NT2/D1 (cell line): ENCODE measurements at places on chromosomes 6 and 20.

DNA sequence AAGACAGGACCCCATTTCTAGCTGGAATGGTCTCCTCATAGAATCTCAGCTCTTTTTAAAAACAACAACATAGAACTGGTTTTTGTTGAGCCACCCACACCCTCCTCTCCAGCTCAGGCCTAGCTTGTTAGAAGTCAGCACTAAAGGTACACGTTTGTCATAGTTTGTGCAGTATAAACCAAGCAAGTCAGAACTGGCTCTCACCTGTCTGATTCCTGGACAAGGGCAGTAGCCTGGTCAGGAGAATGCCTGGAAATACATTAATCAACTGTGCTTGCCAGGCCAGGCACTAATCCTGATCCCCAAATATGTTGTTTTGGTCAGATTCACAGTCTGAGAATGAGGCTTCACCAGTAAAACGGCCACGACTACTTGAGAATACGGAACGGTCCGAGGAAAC, 296.7 kb downstream of the ZFAND3 start:
- no peak for DNase-seq

DNA sequence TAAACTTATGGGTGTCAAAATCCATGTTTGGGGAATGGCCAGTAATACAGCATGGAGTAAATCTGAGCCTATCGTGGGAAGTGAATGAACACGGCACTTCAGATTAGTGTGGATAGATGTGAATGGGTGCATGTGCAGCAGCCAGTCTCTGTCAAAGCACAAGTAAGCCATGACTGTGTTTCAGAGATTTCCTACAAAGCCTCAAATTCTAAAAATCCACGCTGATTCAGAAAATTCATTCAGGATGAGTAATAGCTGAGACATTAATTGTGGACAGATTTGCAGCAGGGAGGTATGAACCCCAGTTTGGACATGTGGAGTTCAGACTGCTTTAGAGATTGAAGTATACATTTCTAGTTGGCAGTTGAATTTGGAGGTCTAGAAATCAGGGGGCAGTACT, 115.1 kb downstream of the QKI start:
- DNase-seq: no peak

- no peak for DNase-seq
Observed at GRCh38 chr6:109336221-109336961, 45.9 kb downstream of the CD164 start.

DNA sequence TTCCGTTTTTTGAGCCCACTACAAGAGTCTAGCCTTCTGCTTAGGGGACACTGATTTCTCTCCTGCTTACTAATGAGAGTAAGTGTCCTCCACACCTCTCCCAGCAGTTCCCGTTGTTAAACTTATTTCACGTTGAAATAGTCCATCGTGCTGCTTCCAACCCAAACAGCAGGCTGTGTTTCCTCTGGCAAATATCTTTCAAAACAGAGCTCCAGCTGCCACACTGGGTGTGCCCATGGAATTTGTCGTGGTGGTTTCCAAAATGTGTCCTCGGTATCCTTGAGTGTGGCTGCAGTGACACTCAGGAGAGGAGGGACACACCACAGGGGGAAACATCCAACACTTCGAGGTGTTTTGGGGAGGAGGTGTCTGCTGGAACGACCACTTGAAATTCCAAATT, 176.5 kb upstream of the RALGAPA2 start:
- DNase-seq: no peak

DNA sequence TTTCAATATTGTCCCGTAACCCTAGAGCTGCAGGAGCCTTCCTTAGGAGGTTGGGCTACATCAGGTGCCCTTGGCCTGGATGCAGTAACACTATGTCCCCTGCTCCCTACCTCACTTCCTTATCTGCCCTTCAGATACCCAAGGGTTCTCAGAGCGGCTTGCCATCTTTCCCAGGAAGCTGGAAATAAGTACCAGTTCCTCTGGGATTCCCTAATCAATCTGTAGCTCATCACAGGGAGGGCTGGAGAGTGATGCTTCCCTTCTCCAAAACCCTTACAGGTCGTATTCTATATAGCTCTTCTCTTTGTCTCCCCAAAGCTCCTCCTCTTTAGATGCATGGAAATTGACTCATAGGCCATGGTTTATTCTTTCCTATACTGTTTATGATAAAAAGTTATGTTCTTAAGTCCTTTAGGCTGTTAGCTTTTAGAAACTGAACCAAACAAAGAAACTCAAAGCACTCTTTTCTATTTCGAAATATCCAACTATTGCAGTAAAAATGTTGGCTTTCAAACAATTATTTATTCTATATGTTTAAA, 4.2 kb downstream of the MYCT1 start:
- no peak for DNase-seq

- peak; percentile 42 for DNase-seq
Observed at GRCh38 chr6:24855395-24856245, 56.9 kb upstream of the ARMH2 start.

- no peak for DNase-seq
Observed at GRCh38 chr6:135789375-135790050, 62.0 kb upstream of the PDE7B start.

GRCh38 chr20:38350879-38351775, 4.8 kb downstream of the LBP start:
- no peak for DNase-seq

- DNase-seq: no peak
Observed at GRCh38 chr6:71481011-71481410, 192.4 kb downstream of the OGFRL1 start.

DNA sequence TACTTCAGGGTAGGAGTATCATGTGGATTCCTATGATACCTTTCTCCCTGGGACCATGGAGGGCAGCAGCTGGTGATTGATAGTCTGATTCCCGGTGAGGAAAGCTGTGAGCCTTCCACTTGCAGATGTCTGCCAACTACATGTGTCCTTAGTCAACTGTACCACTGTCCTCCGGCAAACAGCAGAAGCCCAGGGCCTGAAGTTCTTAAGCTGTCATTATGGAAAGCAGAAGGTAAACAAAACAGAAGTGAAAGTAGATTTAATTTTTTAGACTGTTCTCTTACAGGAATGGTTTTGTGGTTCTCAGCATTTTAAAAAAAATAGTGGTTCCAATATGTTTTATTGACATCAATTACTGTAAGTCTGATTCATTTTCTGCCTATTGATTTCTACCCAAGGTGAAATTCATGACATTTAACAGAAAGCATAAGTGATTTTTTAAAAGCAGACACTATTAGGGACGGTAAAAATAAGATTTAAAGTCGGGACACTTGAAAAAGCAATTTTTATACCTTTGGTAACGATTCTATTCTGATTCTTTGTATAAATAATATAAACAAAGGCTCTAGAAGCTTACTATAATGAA, 36.6 kb downstream of the PTPN1 start:
- no peak for DNase-seq

GRCh38 chr20:50368813-50369224, 141.4 kb upstream of the PTPN1 start:
- no peak for DNase-seq

GRCh38 chr6:40455686-40456389, 131.3 kb downstream of the LRFN2 start:
- DNase-seq: no peak

- no peak for DNase-seq
Observed at GRCh38 chr6:157867155-157867559, 44.1 kb downstream of the SNX9 start.

DNA sequence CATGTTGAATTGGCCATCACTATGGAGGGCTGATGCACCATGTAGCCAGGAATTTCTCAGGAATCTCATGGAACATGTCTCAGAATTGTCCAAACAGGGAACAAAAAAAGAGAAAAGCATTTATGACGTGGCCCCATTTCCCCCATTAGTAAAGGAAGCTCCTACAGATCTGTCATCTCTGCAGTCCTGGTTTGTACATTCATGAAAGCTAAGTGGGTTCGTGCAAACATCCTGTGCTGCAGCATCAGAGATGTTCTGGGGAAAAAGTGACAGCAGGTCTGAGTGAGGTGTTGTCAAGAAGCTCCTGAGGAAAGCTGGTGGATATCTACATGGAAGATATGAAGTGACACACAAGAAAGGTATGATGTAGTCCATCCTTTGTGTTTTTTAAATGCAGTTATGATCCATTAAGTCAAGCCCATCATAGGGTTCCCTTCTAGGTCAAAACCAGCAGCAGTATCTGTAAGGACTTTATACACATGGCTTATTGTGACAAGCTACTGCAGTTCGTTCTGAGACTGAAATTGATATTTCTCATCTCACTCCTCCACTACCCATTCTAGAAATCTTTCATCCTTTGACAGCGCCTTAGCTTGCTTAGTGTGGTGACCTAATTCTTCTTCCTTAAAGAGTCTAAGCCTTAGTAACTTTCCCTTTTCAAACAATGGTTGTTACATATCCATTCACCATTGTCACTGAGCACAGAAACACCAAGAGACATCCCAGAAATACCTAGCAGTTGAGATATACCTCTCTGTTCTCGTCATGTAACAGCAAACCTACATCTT, 200.0 kb upstream of the TCF21 start:
- DNase-seq: no peak

DNA sequence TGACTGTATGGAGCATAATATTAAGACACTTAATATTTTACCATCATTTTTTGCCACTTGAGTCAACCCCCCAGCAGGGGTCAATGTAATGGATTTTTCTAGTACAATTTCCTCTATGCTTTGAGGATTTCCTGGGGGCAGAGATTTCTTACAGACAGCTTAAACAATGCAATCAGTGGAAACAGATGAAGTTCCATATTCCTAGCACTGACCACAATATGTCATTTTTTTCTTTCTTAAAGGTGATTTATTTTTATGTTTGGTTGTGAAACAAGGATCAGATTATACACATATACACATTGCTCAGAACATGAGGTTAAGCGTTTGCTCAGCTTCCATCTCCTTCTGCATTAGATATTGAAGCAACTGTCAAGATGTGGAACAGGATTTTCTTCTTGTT, 82.0 kb upstream of the ID4 start:
- DNase-seq: no peak

- DNase-seq: no peak
Observed at GRCh38 chr6:5457983-5458683, 196.8 kb downstream of the FARS2 start.

DNA sequence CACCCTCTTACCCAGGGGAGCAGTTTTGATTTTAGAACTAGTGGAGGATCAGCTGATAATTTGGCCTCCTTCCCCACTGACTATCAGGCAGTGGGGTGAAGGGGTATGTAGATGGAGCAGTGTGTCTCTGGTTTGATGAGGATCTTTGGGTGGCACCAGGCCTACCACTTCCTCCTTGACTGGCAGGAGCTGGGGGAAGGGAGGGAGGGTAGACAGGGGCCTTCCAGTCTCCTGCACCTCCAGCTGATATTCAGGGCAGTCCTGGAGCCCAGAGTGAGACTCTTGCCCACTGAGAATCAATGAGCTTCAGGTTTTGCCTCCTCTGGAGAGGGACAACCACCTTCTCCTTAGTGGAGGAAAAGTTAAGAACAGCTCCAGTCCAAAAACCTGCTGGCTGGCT, 3.2 kb downstream of the DEF6 start:
- no peak for DNase-seq

DNA sequence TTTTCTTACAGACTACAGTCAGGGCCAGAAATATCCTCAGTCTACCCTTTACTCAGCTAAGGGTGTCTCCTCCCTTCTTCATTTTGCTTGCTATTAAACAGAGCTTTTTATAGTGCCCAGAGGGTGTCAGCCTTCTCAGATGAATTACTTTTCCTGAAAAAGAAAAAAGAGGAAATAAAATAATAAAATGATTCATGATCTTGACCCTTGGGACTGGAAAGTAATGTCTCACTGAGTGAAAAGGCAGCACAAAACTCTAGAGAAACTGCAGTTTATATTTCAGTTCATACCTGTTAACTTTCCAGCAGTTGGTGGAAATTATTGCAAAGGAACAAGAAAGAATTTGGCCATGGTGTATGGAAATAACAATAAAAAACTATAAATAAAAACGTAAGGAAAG, 170.6 kb downstream of the IBTK start:
- no peak for DNase-seq

DNA sequence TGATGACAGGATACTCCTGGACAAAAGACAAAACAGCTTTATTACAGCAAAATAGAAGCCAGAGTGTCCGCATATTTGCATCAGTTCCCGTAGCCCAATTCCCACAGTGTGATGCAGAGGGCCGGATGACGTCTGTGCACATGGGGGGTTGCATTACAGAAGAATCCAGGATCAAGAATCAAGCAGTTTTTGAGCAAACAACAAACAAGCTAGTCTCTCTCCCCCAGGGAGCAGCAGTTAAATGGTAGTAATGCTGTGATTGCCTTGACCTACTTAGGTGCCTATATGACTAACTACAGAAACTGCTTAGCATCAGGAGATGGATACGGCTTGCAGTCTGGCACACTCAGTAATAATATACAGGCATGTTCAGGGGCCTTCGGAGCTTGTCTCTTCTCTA, 3.2 kb upstream of the SDHAF4 start:
- DNase-seq: no peak

DNA sequence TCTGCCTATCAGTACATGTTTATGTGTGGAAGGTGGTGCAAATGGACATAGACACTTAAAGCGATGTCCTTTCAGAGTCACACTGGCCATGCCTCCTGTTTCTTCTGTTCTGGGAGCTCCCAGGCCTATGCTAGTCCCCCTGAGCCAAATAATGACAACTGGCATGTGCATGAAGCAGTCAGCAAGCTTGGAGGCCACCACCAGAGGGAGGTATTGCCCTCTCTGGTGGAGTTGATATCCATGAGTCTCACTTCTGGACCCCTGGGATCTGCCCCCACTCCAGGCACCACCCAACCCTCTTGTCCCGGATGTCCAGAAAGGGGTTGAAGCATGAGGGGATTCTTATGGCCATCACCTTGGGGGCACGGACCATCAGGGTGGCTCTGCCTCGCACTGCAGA, 172.2 kb downstream of the AIG1 start:
- peak; percentile 1 for DNase-seq

DNA sequence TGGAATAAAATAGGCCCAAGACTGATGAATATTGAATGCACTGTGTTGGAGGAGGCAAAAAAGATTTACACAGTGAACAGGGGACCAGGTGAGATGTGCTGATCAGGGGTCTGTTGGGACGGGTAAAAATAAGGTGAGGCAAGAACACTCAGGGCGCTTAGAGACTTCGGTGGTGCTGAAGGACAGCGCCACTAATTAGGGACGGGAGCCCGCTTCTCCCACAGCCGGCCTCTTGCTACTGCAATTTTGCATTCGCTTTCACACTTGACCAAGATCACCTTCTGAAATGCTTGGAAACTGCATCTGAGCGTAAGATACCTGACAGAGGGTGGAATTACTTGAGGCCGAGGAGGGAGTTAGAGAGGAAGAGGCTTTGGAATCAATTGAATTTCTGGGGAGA, 7.3 kb downstream of the TFAP2D start:
- no peak for DNase-seq
